Memory B cell (primary cell): ENCODE measurements at places on chromosomes 6 and 20.

DNA sequence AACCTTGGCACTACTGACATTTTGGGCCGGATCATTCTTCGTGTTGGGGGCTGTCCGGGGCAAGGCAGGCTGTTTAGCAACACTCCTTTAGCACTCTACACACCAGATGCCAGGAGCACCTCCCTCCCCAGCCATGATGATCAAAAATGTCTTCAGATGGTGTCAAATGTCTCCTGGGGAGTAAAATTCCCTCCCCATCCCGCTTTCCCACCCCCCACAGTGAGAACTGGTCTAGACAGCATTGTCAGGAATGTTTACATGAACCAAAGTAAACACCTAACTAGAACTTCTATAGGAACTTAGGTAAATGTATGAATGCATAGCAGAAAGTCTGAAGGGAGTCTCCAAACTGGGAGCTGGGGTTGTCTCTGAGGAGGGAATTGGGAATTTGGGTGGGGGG, 70.0 kb upstream of the TOP1 start:
- DNase-seq = no peak

DNA sequence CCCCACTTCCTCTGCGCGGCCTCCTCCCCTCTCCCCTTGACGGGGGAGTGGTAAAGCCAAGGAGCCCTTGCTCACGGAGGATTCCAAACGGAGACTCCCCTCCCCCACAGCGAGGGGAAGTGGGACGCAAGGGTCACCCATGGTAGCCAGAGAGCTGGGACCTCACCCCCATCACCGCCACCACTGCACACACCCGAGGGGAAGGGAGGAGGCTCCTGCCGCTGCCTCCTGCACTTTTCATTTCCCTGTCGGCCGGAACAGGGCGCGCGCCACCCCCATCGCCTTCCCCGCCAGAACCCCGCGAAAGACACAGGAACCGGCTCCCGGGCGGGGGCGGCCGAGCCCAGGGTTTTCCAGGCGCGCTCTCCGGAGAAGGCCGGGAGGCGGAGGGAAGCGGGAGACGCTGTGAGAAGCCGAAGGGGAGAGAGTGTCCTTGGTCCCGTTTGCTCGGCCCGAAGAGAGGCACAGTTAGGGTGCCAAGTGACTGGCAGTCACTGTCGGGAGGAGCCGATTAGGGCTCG, 789 bp downstream of the CCND3 start:
- DNase-seq = no peak

DNA sequence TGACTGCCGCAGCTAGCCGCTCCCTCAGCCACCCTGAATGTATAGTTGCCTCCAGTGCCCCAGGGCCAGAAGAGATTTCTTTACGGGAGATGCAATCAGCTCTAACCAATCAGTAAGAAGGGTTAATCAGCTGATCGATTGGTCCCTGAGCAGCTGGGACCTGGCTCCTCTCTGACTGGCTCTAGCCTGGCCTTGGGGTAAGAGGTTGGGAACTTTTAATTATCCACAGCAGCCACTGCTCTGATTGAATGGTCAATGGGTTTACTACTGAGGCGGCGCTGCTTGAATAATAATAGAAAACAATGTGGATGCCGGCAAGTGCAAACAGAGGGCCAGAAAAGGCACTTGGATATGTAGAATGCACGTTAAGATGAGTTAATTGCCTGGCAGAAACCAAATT, 99.8 kb downstream of the TFAP2A start:
- DNase-seq = no peak

- DNase-seq = no peak
Observed at GRCh38 chr20:44629542-44629941, 22.0 kb downstream of the ADA start.

DNA sequence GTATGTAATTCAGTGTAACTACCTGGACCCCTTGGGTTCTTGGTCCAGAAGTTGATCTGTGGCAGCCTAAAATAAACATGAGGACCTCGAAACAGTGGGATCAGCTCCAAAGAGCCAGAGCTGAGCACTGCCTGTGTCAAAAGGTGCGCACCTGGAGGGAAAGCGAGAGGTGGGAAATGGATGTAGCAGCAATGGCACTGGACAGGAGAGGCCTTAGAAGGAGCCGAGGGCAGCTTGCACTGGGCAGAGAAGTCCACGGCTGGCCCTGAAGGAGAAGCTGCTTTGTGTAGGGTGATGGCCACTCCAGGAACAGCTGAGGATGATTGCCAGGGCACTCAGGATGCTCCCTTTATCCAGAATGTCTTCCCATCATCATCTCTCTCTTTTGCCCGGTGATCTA, 213.9 kb upstream of the SNX9 start:
- no peak for DNase-seq

DNA sequence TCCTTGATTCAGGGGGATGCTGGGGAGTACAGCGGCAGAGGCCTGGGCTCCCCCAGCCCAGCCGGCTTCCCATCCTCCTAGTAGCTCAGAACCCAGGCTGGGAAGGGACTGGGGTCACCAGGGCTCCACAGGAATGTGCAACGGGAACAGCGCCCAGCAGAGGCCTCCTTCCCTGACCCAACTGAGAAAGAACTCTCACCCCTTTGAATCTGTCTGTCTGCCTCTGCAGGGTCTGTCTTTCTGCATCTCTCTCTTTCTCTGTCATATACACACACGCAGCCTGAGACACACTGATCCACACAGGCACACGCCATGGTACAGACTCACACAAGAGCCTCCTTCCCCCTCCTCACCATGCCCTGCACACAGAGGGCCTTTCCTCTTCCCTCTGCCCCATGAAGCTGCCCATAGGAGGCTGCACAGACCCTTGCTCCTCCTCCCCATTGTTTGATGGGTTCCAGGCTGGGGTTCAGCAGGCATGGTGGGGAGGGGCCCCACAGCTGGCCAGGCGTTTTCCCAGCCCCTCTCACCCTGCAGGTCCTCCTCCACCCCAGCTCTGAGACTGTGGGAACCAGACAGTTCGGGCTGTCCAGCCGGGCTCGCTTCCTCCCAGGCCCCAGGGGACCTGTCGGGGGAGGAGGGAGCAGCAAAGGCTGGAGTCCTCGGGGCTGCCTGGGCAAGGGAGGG, 2.8 kb downstream of the FOXS1 start:
- no peak for DNase-seq

DNA sequence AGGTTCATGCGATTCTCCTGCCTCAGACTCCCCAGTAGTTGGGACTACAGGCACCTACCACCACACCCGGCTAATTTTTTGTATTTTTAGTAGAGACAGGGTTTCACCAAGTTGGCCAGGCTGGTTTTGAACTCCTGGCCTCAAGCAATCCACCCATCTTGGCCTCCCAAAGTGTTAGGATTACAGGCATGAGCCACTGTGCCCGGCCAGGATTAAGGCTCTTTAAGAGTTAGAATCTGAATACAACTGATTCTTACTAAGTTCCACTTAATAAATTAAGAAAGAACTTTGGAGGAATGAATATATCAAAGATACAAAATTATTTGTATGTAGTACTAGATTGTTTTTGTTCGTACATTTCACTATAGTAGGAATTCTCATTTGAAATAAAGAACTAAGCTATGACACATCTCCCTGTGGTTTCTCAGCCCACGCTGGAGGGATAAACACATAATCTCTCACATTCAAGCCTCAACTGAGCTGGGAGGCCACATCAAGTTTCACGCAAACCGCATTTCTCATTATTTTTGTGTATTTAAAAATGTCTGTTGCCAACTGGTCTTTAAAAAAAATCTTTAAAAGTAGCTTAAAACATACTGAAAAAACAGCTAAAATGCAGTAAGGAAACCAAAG, 34.2 kb downstream of the DTNBP1 start:
- DNase-seq = no peak

DNA sequence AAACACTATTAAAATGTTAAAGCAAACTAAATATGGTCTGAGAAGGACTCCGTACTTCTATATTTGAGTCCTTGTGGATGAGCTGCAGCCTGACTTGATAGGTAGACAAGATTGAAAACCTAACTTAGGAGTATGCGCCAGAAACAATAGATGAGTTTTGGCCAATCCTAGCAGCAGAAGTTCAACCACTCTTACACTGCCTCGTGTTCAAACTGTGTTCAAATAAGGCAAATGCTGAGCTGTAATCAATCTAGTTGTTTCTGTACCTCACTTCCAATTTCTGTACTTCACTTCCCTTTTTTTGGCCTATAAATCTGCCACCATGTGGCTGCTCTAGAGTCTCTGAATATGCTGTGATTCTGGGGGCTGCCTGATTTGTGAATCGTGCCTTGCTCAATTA, 13.2 kb upstream of the SERINC1 start:
- no peak for DNase-seq
